Stimulated activated CD4-positive, alpha-beta T cell treated with anti-CD3 and anti-CD28 coated beads, TNF-alpha, amount 100 ng/mL, for 1 hour (primary cell): ENCODE measurements at places on chromosomes 6 and 20.

GRCh38 chr6:119294984-119295383 is 54.6 kb downstream of the MAN1A1 start:
- DNase-seq: no peak

DNA sequence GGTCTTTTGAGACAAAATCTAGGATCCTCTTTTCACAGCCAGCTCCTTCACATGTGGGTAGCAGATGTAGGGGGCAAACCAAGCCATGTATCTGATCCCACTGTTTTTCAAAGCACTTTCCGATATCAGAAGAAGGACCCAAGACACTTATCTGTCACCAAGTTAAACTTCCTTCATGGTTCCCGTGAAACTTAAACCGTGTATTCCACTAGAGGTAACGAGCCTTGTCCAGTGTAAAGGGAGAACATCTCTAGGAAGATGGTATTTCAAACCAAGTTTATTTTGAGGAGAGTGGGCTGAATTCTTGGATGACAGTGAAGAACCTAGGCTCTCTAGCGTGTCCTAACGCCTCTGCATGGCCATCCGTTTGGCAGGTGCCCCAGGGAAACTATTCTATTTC is 76.3 kb downstream of the BCAS1 start:
- DNase-seq: no peak

GRCh38 chr20:11766961-11767360 is 150.7 kb upstream of the BTBD3 start:
- no peak for DNase-seq

- DNase-seq: no peak
These were observed 51.3 kb downstream of the ADNP start for GRCh38 chr20:50879649-50880550.

DNA sequence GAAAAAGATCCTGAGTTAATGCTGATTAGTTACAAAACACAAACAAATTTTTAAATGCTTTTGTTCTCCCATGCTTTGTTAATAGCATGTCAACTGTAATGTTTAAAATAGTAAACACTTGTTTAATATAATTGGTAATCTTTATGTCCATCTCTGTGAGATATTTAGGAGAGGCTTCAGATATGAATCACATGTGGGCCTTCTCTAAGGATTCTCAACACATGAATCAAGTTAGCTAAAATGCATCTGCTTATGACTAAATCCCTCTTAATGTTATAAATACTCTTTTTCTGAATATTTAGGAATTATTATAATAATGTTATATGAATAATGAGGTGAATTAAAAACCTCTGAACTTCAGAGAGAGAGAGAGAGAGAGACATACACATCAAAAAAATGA is 345.9 kb upstream of the MANEA start:
- no peak for DNase-seq

GRCh38 chr6:26199057-26199772 is 112.0 kb downstream of the HFE start:
- no peak for DNase-seq

- DNase-seq: no peak
These were observed 51.3 kb downstream of the AKAP12 start for GRCh38 chr6:151290877-151291721.

GRCh38 chr6:145017516-145017915 is 717.8 kb downstream of the EPM2A start:
- DNase-seq: no peak

- no peak for DNase-seq
These were observed 57.3 kb upstream of the SMLR1 start for GRCh38 chr6:130769861-130770260.

- no peak for DNase-seq
These were observed 224.9 kb downstream of the ANKRD60 start for GRCh38 chr20:58003525-58003924.

DNA sequence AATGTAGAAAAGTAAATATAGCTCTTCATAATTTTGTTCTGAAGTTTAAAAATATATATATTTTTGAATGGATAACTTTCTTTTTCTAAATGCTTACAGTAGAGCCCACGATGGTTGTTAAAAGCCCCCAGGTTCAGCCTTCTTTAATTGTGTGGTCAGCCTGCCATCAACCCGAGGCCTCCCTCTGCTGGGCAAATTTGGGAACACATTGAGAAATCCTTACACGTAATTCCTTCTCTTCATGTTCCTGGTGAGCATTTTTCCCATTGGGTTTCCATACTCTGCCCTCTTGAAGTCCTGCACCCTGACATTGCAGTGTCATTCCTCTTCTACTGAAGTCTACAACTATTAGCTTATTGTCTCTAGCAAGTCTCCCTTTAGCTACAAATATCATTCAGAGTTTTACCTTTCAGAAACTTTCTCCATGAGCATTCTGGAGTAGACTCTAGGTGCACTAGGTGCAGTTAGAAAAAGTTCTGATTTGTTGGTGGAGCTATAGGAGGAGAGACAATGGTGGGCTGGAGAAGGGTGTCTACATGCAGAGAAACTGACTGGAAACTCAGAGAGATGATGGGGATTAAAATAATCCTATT is 40.6 kb downstream of the TRIM38 start:
- no peak for DNase-seq

GRCh38 chr6:118594877-118595276 is 46.8 kb downstream of the PLN start:
- no peak for DNase-seq

DNA sequence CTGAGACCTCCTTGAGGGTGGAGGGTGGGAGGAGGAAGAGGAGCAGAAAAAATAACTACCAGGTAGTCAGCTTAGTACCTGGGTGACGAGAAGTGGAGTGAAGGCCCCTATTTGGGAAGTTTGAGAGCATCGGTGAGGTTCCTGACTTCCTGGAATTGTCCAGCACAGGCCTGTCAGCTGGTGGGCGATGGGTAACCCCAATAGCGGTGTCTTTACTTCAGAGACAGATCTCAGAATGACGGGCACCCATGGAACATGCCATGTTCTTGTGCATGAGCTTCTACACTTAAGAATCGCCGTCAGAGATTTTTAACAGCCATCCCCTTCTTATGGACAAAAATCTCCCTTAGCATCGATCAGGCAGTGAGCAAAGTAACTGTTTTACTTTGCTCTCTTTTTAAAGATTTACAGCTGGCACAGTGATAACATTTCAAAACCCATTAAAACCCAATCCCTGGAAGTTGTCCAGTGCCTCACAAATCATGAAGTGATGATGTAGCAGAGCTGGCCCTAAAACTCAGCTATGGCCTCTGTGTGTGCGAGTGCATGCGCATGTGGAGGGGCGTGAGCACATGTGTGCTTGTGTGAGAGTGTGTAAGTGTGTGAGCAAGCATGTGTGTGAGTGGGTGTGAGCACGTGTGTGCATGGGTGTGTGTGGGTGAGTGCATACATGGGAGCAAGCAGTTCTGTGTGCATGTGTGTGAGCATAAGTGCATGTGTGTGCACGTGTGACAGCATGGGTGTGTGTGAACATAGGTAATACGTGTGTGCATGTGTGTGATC is 85.2 kb downstream of the DLL1 start:
- no peak for DNase-seq

GRCh38 chr6:23272536-23272935 is 703.2 kb downstream of the HDGFL1 start:
- DNase-seq: no peak
